Stimulated activated CD4-positive, alpha-beta T cell treated with anti-CD3 and anti-CD28 coated beads, Interleukin-12 subunit alpha, Interleukin-12 subunit beta, amount 100 ng/mL, for 24 hours (primary cell): ENCODE measurements at places on chromosomes 4 and X.

GRCh38 chr4:704198-704891, 1.3 kb upstream of the PCGF3 start:
- DNase-seq: no peak

GRCh38 chr4:16125571-16126445, 42.0 kb upstream of the PROM1 start:
- no peak for DNase-seq

DNA sequence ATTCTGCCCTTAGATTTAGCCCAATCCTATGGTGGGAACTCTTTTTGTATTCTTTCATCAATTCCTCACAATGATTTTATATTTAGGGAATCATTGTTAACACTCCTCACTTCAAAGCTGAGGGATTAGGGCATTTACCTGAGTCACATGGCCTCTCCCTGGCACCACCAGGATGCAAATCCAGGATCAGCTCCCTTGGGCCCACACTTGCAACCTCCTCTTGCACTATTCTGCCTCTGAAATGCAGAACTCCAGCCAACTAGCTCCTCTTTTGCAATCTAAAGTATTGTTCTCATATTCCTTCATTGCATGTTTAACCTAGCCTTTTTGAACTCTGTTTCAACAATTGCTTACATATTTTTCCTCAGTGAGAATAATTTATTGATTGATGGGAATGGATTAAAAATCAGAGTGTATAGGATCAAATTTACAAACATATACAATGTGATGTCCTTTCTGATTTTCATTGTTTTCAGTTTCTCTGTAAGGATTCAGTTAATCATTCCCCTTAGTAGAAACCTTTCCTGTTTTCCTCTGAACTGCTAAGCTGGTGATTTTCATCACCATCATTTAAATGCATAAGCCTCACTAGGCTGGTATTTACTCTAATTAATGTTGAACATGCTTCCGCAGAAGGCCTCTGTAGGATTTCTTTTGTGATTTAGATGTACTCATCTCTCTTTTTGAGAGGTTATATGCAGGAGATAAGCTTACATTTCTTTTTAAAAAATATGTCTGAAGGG, 3.3 kb upstream of the RELL1 start:
- DNase-seq: no peak

DNA sequence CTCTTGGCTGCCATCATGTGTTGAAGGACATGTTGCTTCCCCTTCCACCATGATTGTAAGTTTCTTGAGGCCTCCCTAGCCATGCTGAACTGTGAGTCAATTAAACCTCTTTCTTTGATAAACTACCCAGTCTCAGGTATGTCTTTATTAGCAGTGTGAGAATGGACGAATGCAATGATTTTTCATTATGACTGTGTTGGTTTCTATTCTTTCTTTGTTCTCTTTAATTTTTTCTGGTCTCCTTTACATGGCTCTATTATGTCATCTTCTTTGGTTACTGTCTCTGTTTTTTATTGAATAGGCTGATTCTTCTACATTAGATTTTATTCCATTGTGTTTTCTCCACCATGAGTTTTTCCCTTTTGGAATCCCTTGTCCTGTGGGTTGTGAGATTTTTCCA, 840.6 kb downstream of the TRAM1L1 start:
- DNase-seq: no peak

GRCh38 chr4:76904646-76905190, 6.8 kb upstream of the SOWAHB start:
- no peak for DNase-seq

- DNase-seq: no peak
Measured at GRCh38 chr4:37976507-37976906, 16.3 kb downstream of the PTTG2 start.

- DNase-seq: no peak
Measured at GRCh38 chrX:97909245-97909644, 1025.5 kb downstream of the RPA4 start.

DNA sequence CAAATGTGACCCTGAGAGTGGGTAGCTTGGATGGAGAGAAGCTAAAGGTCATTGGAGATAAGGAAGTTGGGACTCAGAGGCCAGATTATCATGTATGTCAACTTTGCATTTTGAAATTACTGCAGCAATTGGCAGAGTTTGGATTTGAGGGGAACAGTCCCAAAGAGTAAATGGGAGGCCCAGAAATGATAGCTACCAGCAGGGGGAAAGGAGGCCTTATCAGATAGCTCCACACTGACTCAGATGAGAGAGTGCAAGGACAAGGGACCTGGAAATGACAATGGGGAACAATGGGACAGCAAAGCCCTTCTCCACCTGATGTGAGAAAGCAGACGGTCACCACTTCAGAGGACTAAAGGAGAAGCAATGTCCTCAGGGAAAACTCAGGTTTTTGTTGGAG, 201.5 kb upstream of the JADE1 start:
- DNase-seq: no peak

- no peak for DNase-seq
Measured at GRCh38 chrX:73940893-73941470, 363.0 kb upstream of the ZCCHC13 start.

DNA sequence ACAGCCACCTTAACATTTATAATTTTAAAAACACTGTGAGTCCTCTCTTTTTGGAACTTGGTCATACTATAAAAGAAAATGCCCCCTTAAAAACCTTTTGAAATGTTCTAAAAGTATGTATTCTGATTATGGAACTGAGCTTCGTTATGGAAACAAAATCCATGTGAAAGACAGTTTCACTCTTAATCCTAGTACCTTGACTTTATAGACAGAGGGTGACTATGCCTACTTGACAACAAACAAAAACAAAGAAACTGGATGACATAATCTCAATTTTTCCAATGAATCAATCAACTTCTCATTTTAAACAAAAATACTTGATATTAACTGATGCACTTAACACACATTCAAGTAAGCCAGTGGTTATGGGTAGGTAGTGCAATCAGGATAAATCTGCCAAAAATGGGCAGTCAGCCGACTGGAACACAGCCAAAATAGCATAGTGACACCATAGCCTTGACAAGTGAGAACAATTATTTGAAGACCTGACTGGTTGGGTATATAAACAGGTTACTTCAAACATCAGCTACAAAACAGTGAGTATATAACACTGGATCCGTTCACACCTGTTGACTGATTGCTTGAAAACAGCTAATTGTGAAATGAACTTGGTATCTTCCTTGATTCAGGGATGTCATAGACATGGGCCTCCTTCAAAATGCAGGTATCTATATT, 265.5 kb downstream of the PPP3CA start:
- no peak for DNase-seq
